ENCODE measurements at places on chromosomes 3 and 15.

DNA sequence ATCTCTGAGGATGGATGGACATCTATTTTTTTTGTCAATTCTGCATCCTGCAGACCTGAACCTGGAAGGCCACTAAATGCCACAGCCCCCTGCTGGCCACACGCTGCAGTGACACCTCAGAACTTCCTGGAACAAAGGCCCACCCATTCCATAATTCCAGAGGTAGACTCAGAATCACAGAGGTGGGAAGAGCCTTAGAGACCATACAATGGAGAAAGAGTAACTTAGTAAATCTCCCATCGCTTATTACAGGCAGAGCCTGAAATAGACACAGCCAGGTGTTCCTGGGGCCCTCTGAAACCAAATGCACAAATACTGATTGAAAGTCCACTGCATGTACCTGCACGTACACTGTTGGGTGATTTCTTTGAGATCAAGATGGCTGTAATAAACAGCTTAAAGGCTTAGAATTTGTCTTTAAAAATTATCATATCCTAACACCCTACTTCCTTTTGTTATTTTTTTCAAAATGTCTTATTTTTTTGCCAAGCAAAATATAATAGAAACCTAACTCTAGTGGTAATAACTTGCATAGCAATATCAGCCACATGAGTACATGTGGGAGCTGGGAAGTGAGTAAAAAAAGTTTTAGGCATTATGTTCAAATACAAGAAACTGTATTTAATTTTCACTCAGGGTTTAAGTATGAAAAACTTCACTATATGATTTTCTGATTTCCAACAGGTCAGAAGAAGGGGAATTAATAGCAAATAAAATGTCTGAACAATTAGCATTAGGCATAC is 62.7 kb downstream of the EOMES start:
- DNase-seq = no peak

DNA sequence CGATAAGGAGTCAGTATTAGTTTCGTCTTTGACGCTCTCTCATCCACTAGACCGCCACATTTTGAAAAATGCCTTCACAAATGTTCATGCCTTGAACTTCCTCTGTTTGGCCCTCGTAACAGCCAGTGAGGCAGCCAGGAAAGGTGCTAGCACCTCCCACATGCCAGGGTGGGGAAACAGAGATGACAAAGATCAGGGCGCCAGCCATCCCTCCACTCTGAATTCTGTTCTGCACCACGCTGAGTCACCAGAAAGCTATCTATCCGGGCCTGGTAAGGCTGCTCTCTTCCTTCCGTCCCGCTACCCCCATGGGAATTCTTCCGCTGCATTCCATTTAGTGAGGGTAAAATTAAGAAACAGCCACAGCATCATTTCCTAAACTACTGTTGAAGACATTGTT is 31.3 kb upstream of the BCL2L10 start:
- DNase-seq = no peak

GRCh38 chr3:161016417-161017313 is 88.5 kb downstream of the B3GALNT1 start:
- no peak for DNase-seq

- no peak for DNase-seq
Observed at GRCh38 chr3:190345027-190345821, 23.0 kb upstream of the CLDN1 start.

DNA sequence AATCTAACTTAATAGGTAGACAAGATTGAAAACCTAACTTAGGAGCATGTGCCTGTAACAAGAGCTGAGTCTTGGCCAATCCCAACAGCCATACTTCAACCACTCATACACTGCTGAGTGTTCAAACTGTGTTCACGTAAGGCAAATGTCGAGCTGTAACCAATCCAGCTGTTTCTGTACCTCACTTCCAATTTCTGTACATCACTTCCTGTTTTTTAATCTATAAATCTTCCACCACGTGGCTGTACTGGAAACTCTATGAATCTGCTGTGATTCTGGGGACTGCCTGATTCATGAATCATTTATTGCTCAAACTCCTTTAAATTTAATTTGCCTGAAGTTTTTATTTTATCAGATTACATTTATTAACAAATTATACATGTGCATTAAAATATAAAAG is 44.6 kb upstream of the NEDD4 start:
- no peak for DNase-seq

DNA sequence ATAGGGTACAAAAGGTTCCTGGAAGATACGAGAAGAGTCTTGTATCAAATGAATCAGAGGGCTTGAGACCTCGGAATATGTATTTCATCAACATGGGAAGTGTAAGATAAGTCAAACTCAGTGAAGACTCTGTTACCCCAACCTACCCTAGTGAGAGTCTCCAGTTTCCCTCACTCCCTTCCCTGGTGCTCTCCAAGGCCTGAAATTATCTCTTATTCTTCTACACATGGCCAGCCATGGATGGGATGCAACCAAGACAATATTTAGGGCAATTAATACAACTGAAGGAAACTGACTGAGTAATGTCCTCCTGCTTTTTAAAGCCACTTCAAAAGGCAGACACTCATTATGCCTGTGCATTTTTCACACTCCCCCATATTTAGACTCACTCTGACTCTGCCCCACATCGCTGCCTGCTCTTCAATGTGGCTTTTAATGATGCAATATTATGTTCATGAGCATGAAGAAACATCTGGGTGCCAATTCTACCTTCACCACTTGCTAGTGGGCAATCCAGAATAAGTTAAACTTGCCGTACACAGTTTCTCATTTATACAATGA is 137.1 kb upstream of the THBS1 start:
- no peak for DNase-seq

- DNase-seq = no peak
Observed at GRCh38 chr3:190132371-190132770, 11.7 kb upstream of the P3H2 start.

DNA sequence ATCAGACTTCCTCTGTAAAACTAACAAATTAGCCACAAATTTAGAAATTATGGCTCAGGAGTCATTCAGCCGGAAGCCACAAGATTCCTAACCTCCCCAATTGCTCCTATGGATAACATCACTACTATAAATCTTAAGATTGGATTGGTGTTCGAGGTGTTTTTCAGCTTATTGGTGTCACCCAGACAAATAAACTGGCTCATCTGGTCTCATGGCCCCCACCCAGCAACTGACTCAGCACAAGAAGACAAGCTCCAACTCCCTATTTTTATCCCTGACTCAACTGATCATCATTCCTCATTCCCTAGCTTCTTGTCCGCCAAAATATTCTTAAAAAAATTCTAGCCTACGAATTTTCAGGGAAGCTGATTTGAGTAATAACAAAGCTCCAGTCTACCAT is 135.1 kb upstream of the STRIT1 start:
- no peak for DNase-seq

DNA sequence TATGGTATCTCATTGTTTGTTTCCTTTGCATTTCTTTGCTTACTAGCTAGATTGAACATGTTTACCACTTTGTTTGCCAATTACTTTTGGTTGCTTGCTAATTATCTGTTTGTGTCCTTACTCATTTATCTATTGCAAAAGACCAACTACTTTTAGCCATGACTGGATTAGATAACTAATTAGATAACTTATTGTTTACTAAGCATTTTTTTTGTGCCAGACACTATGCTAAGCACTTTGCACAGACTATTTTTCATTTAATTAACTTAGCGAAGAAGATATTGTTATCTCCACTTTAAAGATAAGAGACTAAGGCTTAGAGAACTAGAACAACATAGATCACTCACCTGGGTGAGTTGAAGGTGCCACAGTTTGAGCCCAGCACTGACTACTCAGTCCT is 16.9 kb upstream of the ZFAND6 start:
- DNase-seq = no peak

- no peak for DNase-seq
Observed at GRCh38 chr3:146501752-146502151, 32.4 kb upstream of the PLSCR2 start.

GRCh38 chr3:177538750-177539730 is 341.8 kb upstream of the TBL1XR1 start:
- DNase-seq = no peak

GRCh38 chr3:186487819-186488218 is 56.4 kb downstream of the CRYGS start:
- no peak for DNase-seq

DNA sequence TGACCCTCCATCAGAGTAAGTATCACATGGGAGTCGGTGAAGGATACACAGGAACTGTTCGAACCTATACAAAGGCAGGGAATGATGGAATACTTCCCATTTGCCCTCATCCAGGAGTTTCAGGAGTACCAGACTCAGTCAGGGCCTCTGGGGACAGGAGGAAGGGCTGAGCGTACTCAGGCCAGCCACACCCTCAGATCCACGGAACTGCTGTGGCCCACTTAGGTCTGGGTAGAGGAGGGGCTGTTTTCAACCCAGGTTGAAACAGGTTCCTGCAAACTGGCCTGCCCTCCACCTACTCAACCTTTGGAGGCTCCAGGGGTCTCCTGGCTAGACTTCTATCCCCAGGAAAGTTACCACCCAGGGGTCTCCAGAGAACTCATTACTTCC is 6.7 kb upstream of the IGDCC3 start:
- no peak for DNase-seq

GRCh38 chr15:89621547-89621946 is 33.7 kb downstream of the KIF7 start:
- no peak for DNase-seq

DNA sequence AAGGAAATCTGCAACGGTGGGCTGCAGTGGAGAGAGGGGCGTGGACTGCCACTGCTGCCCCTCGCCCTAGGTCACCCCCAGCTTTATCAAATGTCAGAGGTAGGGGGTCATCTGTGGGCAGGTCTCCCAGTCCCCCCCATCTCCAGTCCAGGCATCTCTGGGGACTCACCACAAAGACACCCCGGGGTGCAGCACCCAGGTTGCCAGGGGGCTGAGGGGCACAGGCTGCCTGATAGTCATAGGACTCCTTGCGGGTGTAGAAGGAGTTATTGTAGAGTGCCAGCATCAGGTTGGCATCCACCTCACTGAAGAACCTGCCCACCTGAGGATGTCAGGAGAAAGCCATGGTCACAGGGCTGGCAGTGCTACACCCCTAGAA is 6.5 kb upstream of the TMEM115 start:
- DNase-seq = no peak

DNA sequence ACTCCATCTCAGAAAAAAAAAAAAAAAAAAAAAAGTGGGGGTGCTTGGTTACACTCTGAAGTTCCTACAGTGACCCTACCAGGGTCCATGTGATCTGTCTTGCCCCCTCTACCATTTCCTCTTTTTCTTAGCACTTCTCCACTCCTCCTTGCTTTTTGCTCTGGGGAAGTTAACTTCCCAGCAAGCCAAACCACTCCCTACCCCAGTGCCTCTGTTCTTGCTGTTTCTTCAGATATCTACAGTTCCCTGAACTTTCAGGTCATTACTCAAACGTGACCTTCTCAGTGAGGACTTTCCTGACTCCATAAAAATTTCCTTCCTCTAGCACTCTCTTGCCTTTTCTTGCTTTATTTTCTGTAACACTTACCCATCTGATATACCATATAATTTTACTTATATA is 61.1 kb upstream of the GCNT3 start:
- no peak for DNase-seq

DNA sequence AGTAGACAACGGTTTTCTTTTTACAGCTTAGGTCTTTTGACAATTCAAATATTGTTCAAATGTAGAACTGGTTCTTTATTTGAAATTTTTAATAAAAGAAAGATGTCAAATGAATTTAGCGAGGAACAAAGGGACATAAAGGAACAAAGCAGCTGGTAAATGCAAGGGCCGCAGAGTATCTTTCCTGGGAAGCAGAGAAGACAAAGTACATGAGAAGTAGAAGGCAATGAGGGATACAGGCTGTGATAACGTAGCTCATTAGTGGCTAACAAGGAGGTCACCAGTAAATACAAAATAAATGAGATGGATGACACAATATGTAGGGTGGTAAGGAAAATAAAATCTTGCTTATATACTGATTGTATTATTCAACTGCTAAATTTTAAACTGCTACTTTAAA is 762.8 kb downstream of the VGLL3 start:
- no peak for DNase-seq

Data from brain (organoid and tissue), 16 donors.